ENCODE measurements at places on chromosomes 2 and 18.

GRCh38 chr2:168469281-168469988 is 13.4 kb downstream of the CERS6 start:
- DNase-seq, result no peak

GRCh38 chr18:3604235-3604497 is 154.2 kb downstream of the TGIF1 start:
- no peak for DNase-seq

GRCh38 chr2:163259489-163259888 is 420.9 kb upstream of the KCNH7 start:
- no peak for DNase-seq

GRCh38 chr2:143528021-143528420 is 398.8 kb downstream of the ARHGAP15 start:
- DNase-seq, result peak; percentile 34

- DNase-seq, result no peak
These were observed 201.7 kb upstream of the HS6ST1 start for GRCh38 chr2:128520340-128520739.

GRCh38 chr2:64426183-64426952 is 27.6 kb upstream of the LGALSL start:
- no peak for DNase-seq

DNA sequence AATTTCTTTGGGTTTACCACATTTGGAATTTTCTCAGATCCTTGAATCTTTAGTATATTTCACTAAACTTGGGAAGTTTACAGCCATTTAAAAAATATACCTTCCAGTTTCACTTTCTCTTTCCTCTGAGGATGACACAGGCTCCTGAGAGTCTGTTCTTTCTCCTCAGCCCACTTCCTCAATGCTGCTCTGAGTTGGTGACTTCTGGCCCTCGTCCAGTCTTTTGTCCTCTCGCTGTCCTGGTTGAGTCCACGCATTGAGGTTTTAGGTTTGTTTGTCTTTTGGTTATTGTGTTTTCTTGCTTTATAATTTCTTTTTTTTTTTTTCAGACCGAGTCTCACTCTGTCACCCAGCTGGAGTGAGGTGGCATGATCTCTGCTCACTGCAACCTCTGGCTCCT is 40.7 kb upstream of the GALR1 start:
- DNase-seq, result no peak

DNA sequence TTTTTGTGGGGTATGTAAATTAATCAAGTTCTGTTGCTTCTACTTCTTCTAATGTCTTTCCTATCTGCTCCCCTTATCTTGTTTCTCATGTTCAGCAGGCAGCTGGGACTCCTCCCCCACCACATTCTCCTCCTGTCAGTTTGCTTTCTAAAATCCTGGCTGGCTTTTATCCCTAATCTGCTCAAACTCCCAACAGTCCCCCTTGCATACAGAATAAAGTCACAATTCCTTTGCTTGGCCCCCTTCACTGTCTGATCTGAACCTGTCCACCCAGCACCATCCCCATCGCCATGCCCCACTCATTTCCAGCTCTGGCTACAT is 2.2 kb downstream of the CFAP221 start:
- DNase-seq, result no peak

- no peak for DNase-seq
These were observed 262.2 kb downstream of the HDAC4 start for GRCh38 chr2:239138610-239139009.

DNA sequence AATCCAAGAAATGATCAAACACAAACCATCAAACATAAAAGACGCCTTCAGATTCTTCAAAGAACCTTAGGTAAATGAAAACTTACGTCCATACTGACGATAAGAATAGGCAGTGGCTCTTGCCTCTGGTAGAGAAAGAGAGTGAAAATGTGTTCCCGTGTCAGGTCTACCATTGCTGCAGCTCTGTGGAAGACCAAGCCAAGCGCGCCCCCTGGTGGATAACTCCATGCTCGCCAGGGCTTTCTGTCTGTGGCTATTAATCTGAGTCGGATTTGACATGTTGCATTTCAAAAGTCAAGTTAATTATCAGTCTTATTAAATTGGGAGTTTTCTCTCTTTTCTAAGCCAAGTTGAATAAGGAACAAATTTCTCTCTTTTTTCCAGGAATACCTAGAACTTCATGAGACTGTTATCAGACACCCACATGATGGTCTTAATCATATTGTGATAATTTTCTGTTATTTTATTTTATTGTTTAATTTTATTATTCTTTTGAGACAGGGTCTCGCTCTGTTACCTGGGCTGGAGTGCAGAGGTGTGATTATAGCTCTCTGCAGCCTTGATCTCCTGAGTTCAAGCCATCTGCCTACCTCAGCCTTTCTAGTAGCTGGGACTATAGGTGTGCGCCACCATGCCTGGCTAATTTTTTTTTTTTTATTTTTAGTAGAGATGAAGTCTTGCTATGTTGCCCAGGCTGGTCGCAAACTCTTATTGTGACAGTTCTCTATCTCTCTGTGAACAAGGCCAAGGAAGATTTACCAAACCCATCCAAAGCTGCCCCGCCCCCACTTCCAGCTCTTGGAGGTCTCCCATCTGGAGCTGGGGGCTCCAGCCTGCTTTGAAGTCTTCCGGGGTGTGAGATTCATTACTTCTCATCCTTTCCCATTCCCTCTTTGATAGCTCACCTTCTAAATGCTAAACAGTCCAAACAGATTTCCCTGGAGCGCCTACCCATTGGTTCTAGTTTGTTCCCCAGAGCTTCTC is 15.8 kb upstream of the ZAP70 start:
- peak; percentile 36 for DNase-seq

GRCh38 chr2:159091381-159091780 is 122.9 kb downstream of the TANC1 start:
- no peak for DNase-seq

GRCh38 chr2:28654663-28655320 is 96.8 kb upstream of the PPP1CB start:
- no peak for DNase-seq

GRCh38 chr18:55504808-55505207 is 83.2 kb downstream of the TCF4 start:
- no peak for DNase-seq

DNA sequence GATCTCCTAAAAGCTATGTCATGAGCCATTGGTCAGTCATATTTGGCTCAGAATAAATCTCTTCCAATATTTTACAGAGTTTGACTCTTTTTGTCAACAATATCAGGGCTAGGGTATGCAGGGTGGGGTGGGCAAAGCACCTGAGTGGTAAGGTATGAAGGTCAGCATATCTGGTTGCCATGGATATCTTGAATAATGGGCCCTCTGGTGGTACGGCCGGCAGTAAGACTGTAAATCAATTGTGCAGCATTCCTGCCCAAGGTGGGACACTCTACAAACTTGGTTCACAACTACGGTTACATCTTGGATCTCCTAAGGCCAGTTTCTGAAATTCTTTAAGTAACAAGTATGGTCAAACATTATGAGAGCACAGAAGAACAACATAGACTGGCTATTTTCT is 119.6 kb downstream of the SPOPL start:
- DNase-seq, result no peak

DNA sequence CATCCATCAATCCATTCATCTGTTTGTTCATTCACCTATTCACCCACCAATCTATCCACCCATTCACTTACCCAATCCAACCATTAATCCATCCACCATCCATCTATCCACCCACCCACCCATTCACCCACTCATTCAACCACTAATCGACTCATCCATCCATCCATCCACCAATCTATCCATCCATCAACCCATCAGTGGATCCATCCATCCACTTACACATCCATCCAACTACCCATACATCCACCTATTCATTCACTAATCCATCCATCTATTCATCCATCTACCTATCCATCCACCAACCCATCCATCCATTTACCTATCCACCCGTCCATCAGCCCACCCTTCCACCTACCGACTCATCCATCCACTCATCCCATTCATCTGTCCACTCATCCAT is 11.3 kb downstream of the MYO7B start:
- no peak for DNase-seq

GRCh38 chr2:174545240-174545639 is 52.4 kb downstream of the WIPF1 start:
- DNase-seq, result no peak

GRCh38 chr2:77521931-77522470 is at the start of gene LRRTM4:
TSS of gene LRRTM4 (minus strand) at chr2:77522376.
- peak; percentile 1 for DNase-seq

DNA sequence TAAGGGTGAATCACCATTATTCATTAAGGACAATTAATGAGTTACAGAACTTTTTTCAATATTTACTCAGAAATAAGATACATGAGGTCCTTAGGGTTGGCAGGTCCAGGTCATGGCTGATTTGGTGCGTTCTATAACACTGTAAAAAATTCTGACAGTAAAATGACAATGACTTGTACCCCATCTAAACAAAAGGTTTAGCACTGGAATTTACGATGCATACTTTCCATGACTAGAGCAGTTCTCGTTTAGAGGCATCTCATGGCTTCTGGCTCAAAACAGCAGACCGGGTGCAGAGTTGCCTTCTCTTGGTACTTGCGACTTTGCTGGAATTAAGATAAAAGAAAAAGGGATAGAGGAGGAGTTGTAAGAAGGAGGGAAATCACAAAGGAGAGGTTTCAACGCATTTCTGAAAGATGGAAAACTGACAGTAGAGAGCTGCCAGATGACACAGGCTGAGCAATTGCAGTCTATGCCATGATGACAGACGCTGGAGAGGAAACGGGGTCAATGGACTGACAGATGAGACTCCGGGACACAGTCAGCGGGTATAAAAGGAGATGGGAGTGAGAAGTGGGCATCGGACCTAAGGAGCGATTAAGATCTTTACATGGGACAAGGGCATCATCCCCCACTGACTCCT is 4.1 kb upstream of the CYS1 start:
- no peak for DNase-seq
